ENCODE measurements at places on chromosomes 3 and 15. TPM values are rescaled to one million over a fixed set of nuclear protein-coding genes. Genes with fewer than 3 reads are reported as not detected.

The ASB14 gene
- not detected for polyA plus RNA-seq

The GP5 gene
- 0.23 TPM for polyA plus RNA-seq

The VEPH1 gene
- 11.3 TPM for polyA plus RNA-seq

The CYP19A1 gene
- polyA plus RNA-seq, result 0.03 TPM

The ZNF445 gene
- polyA plus RNA-seq, result 2.9 TPM

The CAND2 gene
- 1.5 TPM for polyA plus RNA-seq

Data from SK-N-SH (cell line).